GM13977 (cell line): ENCODE measurements at places on chromosomes 12 and 14.

DNA sequence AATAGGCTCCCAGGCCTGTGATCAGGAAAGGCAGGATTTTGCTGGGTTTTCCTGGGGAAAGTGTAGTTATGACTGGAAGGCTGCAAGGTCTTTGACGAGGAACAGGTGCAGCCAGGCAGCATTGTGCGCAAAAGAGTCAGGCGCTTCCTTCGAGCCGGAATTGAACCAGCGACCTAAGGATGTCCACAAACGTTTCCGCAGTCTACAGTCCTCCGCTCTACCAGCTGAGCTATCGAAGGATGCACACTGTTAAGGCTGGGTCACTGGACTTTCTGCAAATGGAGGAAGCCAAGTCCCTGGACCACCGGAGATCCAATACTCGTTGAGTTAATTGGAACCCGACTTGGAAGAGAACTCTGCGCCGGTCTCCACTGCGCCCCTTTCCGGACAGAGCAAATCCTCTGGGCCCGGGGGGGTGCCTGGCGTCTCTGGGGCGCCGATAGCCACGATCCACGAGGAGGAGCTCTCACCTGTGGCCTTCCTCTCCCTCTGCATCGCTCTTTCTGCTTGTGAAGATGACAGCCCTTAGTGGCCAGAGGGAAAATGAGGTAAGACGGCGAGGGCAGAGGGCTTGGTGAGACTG lies 18.4 kb upstream of the OR6S1 start:
- DNase-seq, result no peak

DNA sequence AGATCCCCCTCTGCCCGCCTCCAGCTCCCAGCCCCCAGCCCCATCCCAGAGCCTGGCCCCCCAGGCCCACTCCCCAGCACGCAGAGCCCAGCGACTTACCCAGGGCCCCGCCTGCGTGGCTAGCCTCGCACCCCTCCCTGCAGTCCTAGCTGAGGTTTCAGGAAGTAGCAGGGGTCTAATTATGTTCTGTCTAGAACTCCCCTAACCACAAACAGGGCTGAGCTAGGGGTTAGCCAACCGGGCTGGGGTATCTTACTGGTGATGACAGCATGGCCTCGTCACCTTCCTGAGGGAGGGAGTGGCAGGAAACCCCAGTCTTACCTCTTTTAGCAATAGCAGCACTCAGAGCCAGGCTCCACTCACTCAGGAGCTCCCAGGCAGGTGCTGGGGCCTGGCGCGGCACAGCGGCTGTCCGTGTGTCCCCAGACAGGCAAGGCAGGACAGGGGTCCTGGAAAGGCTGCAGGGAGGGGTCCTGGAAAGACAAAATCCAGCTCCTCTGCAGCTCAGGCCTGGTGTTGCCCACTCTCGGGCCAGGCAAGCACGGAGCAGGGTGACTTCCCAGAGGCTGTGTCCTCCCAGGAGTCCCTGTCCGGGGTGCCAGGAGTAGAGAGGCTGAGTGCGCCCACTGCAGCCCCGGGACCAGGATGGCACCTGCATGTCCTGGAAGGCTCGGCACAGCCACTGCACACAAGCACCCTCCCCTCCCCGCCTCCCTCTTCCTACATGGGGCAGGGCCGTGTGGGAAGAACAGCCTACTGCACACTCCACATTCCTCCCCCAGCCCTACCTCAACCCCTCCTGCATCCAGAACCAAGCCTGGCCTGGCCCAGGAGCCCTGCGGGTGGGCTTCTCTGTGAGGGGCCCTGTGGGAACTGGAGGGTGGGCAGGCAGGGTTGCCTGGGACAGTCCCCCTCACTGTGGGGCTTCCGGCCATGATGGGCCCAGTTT lies at the start of gene GPR132:
TSS of gene GPR132 (minus strand) at position 151 of the 949 bp plus-strand sequence. CDS start 10,010 bp downstream, outside the sequence.
- peak; percentile 93 for DNase-seq

GRCh38 chr12:10672231-10672868 lies 1.5 kb downstream of the STYK1 start:
- no peak for DNase-seq

GRCh38 chr12:53805791-53806190 lies 54.0 kb upstream of the CISTR start:
- no peak for DNase-seq

DNA sequence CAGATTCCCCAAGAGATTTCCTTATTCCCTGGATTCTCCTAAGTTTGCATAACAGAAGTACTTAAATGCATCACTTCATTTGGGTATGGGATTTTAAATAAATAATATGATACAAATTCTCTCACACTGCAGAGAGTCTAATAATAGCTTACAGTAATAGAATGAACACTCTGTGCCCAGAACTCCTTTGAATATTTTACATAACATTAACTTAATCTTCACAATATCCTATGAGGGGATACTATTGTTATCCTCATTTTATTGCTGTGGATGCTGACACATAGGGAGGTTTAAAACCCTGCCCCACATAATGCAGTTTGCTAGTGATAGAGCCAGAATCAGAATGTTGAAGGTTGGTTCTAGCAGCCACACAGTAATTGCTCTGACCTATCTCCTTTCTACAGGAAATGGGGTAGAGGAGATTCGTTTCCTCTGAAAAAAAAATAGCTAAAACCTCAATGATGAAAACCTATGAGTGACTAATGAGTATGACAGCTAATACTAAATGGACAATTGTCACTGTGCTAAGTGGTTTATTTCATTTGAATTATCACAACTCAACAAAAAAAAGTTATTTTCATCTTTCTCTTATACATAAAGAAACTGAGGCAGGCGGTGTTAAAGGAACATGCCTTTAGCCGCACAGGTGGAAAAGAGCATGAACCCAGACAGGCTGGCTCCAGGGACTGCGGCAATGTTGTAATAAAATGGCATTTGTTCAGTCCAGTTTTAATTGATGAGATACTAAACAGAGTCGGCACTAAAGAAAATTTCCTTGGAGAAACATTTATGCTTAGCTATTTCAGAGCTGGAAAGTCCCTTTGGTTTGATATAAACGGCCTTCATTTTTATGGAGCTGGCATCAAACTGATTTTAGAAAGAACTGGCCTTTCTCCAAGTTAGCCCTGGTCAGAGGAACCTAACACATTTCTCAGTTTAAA lies 880.9 kb downstream of the NRXN3 start:
- DNase-seq, result no peak

DNA sequence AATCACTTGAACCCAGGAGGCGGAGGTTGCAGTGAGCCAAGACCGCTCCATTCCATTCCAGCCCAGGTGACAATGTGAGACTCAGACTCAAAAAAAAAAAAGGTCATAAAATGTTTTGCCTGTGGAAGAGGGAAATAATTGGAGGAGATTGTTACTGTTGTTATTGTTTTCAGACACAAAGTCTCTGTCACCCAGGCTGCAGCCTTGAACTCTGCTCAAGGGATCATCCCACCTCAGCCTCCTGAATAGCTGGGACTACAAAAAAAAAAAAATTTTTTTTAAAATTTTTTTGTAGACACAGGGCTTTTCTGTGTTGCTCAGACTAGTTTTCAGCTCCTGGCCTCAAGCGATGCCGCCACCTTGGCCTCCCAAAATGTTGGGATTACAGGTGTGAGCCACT lies 33.9 kb downstream of the ARID2 start:
- DNase-seq, result no peak

DNA sequence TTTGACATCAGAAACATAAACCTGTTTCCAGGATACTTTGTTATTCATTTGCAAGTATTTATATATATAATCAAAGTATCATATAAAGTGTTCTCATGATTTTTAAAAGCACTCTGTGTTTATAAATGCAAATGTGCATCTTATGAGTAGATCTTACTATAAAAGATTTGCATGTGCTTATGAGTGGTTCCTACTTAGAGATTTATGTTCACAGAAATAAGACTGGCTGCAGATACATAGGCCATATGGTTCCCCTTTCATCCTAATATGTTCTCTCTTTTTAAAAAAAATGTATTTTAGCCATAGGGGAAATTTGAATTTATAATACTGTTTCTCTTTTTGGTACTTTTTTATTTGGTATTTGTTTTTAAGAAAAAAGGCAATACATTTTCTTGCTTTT lies 174.2 kb downstream of the ESR2 start:
- no peak for DNase-seq

GRCh38 chr12:42507081-42507480 lies 82.5 kb downstream of the PRICKLE1 start:
- no peak for DNase-seq

DNA sequence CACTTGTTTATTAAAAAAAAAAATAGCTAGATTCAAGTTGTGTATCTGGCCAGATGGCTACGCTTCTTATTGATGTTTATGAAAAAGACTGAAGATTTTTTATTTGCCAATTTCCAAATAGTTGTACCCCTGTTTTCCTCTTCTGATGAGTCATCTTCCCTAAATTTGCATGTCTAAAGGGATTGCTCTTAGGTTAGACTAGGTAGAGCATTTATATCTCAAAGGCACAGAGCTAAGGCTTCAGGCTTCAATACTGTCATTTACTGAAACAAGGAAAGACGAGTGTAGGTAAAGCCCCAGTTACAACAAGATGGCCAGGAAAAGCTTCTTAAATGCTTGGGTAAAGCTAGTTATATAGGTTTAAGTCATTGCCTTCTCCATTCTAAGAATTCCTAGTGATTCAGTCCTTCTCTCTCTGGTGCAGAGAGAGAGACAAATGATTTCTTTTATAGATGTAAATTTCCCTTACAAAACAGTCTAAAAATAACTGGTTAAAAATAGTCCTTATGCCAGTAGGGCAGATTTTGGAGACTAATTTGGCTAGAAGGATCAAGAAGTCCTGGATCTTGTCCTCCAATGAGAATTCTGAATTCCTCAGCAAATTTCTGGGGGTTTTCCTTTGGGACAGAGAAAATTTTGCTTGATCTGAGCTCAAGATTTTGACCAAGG lies 26.1 kb downstream of the LEMD3 start:
- DNase-seq, result no peak
